ENCODE measurements at places on chromosomes 1 and 21.

- DNase-seq: no peak
These were observed 32.2 kb downstream of the TRIM62 start for GRCh38 chr1:33149453-33150190.

DNA sequence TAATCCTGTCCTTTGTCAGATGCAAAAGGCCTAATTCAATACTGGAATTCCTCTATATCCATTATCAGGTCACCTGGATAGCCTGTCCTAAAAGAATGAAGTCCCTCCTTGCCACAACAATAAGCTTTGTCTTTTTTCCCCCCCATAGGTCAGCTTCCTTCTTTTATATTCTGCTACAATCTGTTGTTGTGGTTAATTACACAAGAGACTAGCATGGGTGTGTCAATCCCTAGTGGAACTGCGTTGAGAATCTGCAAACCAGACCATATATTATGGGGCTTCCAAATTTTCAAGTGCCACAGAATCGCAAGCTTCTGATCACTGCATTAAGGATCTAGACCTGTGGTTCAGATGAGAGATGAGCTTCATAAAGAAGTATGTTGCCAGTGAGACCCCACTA lies 349.6 kb downstream of the SMYD3 start:
- DNase-seq: no peak

DNA sequence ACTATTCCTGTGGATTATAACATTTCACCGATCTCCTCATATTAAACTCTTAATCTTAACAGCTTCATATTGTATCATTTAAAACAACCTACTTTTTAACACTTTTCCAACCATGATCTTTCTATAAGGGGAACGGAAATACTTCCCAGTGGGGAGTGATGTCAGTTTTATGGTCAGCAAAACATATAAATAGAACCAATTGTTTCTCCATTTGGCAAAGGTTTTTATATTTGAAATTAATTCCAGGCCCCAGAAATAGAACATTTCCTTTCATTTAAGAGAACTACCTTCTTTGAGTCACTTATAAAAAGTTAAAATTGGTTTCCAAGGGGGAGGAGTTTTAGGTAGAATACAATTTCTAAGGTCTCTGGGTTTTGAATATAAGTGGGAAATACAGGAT lies 189.6 kb downstream of the TGFBR3 start:
- DNase-seq: no peak

DNA sequence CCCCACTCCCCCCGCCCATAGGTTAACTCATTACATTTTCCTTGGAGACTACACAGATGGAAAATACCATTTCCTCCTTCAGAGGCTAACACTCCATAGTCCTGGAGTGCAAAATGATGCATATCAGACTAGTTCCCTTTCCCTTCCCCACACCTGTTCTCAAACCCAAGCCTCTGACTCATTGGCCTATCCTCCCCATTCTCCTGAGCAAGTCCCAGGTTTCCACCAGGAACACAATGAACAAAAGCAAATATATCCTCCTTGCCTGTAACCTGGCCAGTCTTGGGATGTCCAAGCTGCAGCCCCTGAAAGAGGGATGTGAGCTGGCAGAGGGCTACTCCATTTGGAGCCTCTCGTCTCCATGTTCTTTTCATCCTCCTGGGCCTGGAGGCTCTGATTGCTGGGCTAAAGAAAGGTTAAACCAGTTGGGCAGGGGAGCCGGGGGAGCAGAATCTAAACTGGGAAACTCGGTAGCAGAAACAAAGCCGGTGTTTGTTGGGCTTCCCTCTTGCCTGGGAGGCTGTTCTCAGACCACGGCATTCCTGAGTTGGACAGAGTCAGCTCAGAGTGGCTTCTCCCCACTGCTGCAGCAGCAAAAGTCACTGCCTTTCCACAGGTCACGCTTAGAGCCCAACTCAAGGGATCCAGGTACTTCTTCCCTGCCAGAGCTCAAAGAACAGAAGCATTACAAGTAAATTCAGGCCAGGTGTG lies 13.9 kb downstream of the SSR2 start:
- DNase-seq: no peak

GRCh38 chr1:47180603-47181094 lies 9.2 kb downstream of the PDZK1IP1 start:
- DNase-seq: no peak

DNA sequence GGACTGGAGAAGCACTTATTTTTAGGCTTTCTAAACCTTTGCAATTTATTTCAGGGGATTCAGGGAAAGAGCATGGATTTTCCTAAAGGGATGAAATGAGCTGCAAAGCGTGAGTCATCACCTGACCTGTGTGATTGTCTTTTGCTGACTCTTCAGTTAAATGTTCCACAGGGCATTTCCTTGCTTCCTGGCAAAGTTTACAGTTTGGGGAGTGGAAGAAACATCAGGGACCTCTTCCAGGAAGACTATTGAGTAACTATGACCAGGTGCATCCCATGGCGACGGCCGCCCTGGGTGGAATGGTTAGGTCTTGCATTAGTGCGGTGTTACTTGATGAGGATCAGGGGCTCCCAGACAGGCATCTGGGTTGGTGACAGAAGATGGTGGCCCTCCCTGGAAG lies 79.5 kb upstream of the SIPA1L2 start:
- peak; percentile 13 for DNase-seq

DNA sequence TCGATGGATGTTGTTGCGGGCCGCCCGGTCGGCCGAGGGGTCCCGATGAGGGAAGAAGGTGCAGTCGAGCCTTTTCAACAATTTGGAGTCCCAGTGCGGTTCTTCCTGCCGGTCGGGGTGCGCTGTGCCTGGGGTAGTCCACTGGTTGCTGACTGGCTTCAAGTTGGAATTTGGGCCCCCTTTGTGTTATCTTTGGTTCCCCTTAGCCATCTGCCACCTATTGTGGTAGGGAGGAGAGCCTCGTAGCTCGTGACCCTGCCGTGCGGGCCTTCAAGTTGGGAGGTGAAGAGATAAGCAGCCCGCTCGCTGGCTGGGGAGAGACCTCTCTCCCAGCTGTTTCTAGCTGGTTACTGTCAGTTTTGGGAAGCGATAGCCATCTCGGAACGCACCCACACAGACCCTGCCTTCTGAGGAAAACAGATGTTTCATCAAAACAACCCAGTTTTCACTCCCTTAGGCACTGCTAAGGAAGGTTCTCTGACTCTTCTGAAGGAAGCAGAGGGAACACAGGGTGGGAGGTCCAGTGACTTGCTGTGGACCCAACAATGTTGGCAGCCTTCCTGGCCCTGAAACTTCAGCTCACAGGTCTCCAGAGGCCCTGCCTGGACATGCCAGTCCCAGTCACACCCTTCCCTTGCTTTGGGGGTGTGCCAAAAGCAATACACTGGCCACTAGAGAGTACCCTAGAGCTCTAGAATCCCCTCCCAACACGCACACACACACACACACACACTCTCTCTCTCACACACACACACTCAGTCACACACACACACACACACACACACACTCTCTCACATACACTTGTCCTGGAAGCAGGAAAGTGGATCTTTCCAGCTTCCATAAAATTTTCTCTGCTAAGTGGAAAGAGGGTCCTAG lies 1.0 kb downstream of the BTG2 start:
- DNase-seq: peak; percentile 92

- DNase-seq: no peak
These were observed 7.1 kb downstream of the DVL1 start for GRCh38 chr1:1342061-1342562.

DNA sequence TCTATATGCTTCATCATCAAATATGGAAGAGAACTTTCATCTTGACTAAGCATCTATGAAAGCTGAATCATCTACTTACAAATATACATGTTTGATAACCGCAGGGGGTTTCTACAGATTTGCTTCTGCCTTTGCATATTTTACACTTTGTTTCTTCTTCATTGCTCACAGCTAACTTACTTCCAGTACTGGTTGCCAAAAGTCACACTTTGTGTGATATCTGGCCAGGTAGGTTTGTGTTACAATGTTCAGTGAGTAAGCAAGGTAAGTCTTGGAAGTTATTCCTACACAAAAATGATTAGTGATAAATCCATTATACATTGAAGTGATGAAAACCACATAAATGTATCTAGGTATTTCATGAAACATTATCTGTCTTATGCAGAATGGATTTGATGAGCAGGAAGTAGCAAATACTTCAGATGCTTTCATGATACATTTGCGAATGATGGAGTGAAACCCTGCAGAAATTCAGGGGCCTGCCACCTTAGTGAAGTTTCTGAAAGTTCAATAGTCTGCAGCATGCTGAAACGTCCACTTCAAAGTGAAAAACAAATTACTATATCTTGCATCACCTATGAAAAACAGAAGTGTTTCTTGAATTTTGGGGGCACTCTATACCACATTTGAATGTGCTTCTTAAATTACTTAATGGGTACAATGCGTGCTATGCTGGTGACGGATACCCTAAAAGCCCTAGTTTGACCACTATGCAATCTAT lies 187.3 kb downstream of the ATP6V1G3 start:
- no peak for DNase-seq

DNA sequence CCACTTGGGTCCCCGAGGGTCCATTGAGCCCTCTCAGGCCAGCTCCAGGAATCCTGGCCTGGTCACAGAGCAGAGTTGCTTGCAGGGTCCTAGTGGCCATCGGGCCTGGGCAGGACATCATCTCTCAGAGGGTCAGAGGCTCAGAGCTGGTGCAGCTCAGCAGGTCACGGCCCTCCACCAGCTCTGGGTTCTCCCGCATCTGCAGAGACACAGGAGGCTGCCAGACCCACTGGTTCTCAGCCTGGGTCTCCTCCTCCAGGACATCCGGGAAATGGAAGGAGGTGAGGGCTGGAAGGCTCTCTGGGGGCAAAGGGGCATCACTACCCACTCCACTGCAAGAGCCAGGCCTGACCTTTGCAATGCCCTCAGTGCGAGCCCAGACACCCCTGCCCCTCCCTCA lies 6.5 kb downstream of the TMEM54 start:
- no peak for DNase-seq

- DNase-seq: no peak
These were observed 16.0 kb downstream of the OR2T11 start for GRCh38 chr1:248618878-248619277.

GRCh38 chr1:194295685-194296084 lies 1109.3 kb upstream of the B3GALT2 start:
- DNase-seq: peak; percentile 42

DNA sequence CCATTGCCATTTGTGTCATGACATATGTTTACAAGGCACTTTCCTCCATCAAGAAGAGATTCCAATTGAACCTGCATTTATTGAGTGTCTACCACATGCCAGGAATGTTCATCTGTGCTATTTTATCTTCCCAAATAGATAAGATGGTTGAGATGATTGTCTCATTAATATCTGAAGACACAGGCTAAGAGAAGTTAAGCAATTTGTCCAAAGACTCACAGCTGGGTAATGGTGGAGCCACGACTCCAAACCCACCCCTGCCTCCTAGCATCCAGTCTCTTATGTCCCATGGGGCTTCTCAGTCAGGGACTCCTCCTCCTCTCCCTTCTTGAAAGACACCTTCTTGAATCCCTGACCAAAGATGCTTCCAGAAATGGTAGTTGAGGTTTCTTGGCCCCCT lies 68.1 kb downstream of the STUM start:
- DNase-seq: no peak

- DNase-seq: peak; percentile 75
These were observed 247.3 kb downstream of the LTN1 start for GRCh38 chr21:28745131-28746016.

DNA sequence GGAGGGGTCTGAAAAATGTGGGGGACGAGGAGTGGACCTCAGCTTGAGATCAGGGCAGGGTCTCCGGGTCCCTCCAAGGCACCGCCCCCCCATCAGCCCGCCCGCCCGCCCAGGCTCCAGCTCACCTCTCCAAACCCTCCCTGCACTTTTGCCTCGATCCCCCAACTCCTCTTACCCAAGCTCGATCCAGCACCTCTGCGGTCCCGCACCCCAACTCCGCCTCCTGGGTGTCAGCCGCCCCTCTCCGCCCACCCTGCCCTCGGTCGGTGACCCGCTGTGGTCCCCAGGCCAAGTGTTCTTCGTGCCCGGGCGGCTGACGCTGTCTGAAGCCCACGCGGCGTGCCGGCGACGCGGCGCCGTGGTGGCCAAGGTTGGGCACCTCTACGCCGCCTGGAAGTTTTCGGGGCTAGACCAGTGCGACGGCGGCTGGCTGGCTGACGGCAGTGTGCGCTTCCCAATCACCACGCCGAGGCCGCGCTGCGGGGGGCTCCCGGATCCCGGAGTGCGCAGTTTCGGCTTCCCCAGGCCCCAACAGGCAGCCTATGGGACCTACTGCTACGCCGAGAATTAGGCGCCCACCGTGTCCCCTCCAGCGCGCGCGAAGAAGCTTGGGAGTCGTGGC lies 5.7 kb downstream of the HAPLN2 start:
- DNase-seq: no peak

DNA sequence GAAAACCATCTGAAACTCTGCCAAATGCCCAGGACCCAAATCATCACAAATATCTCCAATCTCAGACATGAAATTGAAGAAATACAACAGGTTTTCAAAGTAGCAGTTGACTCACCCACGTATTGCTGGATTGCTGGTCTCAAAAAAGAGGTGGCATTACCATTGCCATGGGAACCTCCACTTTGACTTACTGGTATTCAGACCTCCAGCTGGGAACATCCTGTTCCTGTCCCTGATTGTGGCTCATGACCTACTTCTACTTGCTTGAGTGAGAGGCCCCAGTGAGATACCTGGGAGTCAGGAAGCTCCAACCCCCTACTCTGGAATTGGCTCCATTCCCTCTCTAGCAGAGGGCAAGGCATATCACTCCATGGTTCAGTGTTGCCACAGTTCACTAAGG lies 64.6 kb downstream of the NMNAT2 start:
- no peak for DNase-seq

DNA sequence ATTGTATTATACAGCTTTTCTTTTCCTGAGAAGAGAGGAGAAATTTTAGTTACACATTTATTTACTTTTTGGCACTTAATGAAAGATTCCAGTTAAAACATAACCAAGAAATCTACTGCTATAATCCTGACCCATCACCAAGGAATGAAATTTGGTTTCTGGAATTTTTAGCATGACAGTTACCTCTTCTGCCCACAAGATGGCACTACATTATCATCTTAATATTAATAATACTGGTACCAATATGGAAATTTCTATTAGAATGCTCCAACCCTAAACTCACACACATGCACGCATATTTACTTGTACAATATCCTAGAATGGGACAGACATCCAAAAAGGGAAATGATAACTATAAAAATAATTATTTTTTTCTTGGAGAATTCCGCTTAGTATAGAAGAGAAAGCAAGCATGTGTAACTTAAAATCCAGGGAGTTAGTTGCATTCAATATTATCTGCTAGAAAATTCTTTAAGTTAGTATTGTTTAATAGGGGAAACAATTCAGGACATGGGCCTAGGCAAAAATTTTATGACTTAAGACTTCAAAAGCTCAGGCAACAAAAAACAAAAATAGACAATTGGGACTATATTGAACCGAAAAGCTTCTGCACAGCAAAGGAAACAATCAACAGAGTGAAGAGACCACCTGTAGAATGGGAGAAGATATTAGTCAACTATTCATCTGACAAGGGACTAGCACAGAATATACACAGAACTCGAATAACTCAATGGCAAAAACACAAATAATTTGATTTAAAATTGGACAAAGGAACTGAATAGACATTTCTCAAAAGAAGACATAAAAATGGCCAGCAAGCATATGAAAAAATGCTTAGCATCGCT lies 37.4 kb downstream of the MAP3K21 start:
- DNase-seq: peak; percentile 5

GRCh38 chr1:229440851-229441537 lies 7.1 kb upstream of the ACTA1 start:
- peak; percentile 69 for DNase-seq

Data from foreskin fibroblast (primary cell).